CD4-positive, alpha-beta T cell treated with Interleukin-6 for 4 hours (primary cell): ENCODE measurements at places on chromosomes 12 and 14.

GRCh38 chr14:96038558-96038919 lies 623 bp upstream of the C14orf132 start:
- no peak for DNase-seq

DNA sequence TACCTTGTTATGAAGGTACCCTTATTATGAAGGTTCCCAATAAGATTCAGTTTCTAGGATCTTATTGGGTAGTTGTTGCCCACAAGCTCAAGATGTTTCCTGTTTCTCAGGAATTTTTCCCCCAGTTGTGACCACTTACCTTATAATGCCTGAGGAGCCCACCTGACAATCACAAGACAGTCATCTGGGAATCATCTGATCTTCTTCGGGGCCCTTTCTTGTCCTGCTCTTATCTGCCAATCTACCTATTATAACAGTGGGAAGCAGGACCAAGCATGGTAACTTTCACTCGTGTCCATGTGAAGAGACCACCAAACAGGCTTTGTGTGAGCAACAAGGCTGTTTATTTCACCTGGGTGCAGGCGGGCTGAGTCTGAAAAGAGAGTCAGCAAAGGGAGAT lies 825.5 kb downstream of the BCL11B start:
- no peak for DNase-seq

DNA sequence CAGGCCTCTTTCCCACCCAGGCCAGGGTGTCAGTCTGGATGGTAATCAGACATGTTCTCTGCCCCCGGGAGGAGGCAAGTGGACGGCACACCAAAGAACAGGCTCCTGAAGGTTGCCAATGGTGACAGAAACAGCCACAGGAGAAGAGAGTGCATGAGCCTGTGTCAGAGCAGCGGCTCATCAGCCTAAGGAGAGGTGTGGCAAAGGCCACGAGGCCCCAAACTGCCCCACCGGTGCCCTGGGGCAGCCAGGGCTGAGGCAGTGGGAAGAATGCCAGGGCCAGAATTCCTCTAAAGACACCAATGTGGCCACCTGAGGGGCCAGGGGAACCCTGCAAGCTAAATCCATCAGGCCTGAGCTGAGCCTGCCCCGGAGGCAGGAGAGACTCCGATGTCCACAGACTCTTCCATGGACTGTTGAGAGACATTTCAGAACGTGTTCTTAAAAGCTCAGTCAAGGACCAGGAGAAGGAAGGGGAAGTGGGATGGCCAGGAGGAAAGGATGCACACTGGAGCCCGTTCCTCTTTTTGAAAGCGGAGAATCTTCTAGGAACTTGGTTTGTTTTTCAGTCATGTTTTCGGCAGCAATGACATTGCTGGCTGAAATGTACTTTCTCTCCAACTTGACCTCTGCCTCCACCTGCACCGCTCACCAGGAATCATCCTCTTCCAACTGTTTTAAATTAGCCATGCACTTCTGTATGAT lies 176.3 kb upstream of the FKBP4 start:
- DNase-seq = no peak

DNA sequence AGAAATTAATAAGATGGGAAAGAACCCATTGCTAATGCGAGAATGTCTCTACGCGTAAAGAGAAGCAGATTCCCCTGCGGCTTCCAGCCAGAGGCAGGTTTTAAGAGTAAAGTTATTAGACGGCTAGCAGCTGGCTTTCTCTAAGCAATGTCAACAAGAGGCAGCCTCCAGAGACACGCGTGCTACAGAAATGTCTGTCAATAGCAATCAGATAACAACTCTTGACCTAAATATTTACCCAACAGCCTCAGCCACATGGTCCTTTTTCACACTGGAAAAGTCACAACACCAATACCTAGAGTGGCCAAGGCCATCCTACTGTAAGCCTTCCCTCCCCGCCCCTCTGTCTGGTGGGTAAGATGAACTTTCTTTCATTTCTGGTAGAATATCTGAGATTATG lies 146.0 kb upstream of the SFSWAP start:
- DNase-seq = no peak

- DNase-seq = no peak
Observed at GRCh38 chr12:11768233-11768965, 118.9 kb downstream of the ETV6 start.

DNA sequence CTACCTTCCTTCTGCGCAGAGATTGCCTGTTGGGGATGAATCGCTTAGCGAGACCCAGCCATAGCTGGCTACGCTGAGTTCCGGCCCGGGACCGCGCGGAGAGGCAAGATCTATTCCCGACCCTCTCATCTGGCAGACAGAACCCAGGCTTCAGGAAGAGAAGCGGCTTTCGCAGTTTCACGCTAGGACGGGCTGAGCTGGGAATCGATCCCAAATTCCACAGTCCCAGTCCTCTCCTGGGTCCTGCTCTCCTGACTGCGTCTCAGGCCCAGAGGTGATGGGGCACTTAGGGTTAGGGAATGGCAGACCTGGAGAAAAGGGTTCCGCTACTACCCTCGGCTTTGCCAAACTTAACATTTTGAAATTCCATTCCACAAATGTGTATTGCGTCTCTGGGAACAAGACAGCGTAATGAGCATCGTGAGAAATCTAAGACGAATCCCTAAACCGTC lies 2.8 kb downstream of the PTPN21 start:
- no peak for DNase-seq

GRCh38 chr12:70074510-70074909 lies 168.7 kb upstream of the CNOT2 start:
- DNase-seq = no peak

DNA sequence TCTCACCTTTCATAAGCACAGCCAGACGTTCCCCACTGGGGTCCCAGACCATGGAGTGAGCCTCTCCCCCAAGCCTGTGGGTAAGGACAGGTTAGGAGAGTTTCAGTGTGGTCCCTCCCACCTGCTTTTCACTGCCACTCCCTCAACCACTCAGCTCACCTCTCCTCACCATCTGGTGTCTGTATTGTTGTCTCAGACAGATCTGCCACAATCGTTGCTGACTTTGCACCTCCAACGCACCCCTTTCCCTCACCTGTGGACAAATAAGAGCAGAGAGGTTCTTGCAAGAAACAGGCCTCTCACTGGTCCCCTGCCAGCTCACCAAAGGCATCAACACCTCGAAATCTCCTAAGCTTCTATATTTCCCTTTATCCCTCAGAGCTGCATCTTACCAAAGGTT lies 8.8 kb downstream of the MYG1 start:
- DNase-seq = no peak

DNA sequence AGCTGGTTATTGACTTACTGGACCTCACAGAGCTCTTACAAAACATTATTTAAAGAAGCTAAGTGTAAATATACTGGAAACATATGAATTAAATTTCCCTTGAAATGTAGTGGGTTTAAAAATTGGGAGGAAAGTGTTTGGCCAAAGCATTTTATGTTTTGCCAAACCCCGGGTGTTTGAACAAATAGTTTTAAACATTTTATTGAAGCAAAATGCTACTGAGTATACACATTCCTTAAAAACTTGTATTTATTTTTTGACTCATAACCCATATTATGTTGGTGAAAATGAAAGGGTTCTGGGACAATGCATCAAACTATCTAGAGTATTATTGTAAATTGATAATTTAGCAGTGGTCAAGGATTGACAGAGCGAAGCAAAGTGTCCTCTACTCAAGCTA lies 1048.5 kb downstream of the SLC6A15 start:
- DNase-seq = no peak
